ENCODE measurements at places on chromosomes 6 and 20. TPM values are rescaled to one million over a fixed set of nuclear protein-coding genes. Genes with fewer than 3 reads are reported as not detected.

GRCh38 chr20:63381781-63382431, 20.8 kb upstream of the CHRNA4 start:
- peak; percentile 21 for DNase-seq

DNA sequence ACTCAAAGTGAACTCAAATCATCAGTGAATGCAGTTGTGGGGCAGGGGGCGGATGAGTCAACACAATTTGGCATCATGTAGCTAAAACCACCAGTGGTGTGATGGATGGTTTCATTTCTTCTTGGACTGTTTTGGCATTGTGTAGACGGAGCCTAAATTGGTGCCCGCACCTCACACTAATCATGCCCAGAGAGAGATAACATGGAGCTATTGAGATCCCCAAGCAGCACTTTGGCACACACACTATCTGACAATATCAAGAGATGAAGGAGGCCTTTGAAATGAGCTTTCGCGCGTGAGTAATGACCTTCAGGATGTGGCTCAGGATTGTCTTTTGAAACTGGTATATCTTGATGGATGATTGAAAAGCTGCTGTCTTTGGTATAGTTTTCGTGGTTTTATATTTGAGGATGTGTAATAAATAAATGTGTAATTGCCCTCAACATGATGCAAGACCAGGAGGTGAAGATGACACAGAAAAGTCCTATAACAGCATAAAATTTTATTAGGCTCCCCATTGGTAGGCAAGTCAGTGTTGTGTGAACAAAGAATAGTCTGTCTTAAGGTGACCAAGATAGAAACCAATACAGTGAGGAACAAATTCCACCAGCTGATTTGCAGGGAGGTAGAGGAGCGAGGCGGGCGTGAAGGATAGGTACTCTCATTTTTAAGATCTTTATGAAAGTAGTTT, 174.2 kb downstream of the TSHZ2 start:
- DNase-seq, result no peak

DNA sequence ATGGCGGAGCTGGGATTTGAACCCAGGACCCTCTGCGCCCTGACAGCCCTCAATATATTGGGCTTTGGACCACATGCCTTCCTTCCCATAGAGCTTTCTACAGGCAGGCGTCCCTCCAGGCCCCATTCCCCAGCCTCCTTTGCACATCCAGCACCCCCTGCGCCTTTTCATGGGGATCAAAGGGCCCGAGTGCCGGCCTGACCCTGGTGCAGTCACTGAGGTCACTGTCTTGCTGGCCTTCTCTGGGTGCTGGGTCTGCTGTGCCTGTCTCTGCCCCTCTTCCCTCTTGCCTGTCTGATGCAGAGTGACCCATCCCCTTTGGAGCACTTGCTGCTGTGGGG, 1.7 kb downstream of the OPRL1 start:
- DNase-seq, result no peak

- DNase-seq, result peak; percentile 64
Observed at GRCh38 chr6:155274533-155274932, 10.7 kb downstream of the CLDN20 start.

SOX18 gene
- not detected for polyA plus RNA-seq
